CD4-positive, alpha-beta T cell (primary cell): ENCODE measurements at places on chromosomes 6 and 20. TPM values are rescaled to one million over a fixed set of nuclear protein-coding genes. Genes with fewer than 3 reads are reported as not detected.

- no peaks in the 10 kb centered on the region for H3K4me1 ChIP-seq
- H3K36me3 ChIP-seq, result no peaks in the 10 kb centered on the region
- H3K27me3 ChIP-seq, result no peaks in the 10 kb centered on the region
- H3K4me3 ChIP-seq, result no peak overlapping the region
- DNase-seq, result no peak
Observed at GRCh38 chr20:42366626-42367025, 748.4 kb upstream of the CHD6 start.

DNA sequence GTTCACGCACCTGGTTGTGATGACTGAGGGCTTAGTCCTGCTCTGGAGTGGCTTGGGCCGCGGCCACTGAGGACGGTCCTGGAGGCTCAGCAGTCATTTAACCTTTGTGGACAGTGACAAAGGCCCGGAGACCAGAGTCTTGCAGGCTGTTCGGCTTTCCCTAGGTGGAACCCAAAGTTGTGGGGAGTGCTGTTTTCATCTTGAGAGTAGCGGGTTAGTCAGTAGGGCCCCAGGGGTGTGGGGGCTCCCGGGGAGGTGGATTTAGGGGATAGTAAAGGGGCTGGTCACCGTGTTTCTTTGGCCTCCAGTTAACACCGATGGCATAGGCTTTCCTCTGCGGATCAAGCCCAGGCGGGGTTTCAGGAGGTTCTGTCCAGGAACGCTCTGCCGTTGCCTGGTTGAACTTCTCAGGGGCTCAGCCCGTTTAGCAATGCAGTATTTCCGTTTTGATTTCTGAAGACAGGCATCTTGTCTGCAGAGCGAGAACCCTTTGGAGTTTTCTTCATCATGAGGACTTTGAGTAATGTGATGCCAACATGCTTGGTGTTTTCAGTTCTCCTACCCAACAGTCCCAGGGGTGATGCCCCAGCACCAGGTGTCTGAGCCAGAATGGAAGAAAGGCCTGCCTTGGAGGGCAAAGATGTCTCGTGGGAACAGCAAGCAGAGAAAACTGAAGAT lies 31.8 kb downstream of the ZNF831 start:
- DNase-seq, result no peak
- H3K27me3 ChIP-seq, result no peaks in the 10 kb centered on the region
- H3K27ac ChIP-seq, result no peak overlapping the region

Gene LY6G5C
- total RNA-seq, result 0.67 TPM

GRCh38 chr20:5000263-5001173 lies 792 bp downstream of the SLC23A2 start:
- H3K27me3 ChIP-seq, result no peaks in the 10 kb centered on the region
- no peak overlapping the region for H3K27ac ChIP-seq
- H3K4me3 ChIP-seq, result peak overlapping the region; percentile 71
- peaks cover 34% of the 10 kb centered on the region for H3K4me1 ChIP-seq

Gene VWA7
- total RNA-seq, result 1.7 TPM

Gene KCNK5
- 0.47 TPM for total RNA-seq

DNA sequence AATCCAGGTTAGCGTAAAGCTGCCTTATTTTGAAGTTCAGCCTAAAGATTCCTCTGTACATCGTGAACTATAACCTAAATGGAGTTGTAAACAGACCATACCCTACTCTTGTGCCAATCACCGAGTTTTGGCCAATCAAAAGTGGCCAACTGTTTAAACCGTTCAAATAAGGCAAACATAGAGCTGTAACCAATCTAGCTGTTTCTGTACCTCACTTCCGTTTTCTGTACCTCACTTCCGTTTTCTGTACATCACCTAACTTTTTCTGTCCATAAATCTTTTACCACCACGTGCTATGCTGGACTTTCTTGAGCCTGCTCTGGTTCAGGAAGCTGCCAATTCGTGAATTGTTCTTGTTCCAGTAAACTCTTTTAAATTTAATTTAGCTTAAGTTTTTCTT lies 39.7 kb downstream of the LBP start:
- no peaks in the 10 kb centered on the region for H3K4me1 ChIP-seq
- no peaks in the 10 kb centered on the region for H3K36me3 ChIP-seq
- no peak overlapping the region for H3K4me3 ChIP-seq
- peaks cover 16% of the 10 kb centered on the region for H3K27me3 ChIP-seq
- H3K27ac ChIP-seq, result no peak overlapping the region

GRCh38 chr6:98724537-98724936 lies 109.8 kb upstream of the POU3F2 start:
- H3K36me3 ChIP-seq, result no peaks in the 10 kb centered on the region
- no peaks in the 10 kb centered on the region for H3K27me3 ChIP-seq
- no peaks in the 10 kb centered on the region for H3K4me1 ChIP-seq
- DNase-seq, result no peak
- no peak overlapping the region for H3K27ac ChIP-seq

- no peak overlapping the region for H3K4me3 ChIP-seq
- no peaks in the 10 kb centered on the region for H3K36me3 ChIP-seq
- DNase-seq, result no peak
- peaks cover 13% of the 10 kb centered on the region for H3K4me1 ChIP-seq
Observed at GRCh38 chr6:155141512-155141911, 122.3 kb upstream of the CLDN20 start.

Gene TENT5A
- total RNA-seq, result 6.3 TPM

Gene BACH2
- total RNA-seq, result 157 TPM

- peaks cover 14% of the 10 kb centered on the region for H3K4me1 ChIP-seq
- no peak overlapping the region for H3K27ac ChIP-seq
- H3K27me3 ChIP-seq, result no peaks in the 10 kb centered on the region
- H3K36me3 ChIP-seq, result no peaks in the 10 kb centered on the region
Observed at GRCh38 chr6:20028143-20028542, 184.1 kb downstream of the MBOAT1 start.
